Stimulated activated CD4-positive, alpha-beta T cell treated with anti-CD3 and anti-CD28 coated beads, Interleukin-4, amount 100 ng/mL, for 48 hours (primary cell): ENCODE measurements at places on chromosomes 4 and X.

- no peak for DNase-seq
Observed at GRCh38 chr4:115310641-115311040, 197.2 kb upstream of the NDST4 start.

DNA sequence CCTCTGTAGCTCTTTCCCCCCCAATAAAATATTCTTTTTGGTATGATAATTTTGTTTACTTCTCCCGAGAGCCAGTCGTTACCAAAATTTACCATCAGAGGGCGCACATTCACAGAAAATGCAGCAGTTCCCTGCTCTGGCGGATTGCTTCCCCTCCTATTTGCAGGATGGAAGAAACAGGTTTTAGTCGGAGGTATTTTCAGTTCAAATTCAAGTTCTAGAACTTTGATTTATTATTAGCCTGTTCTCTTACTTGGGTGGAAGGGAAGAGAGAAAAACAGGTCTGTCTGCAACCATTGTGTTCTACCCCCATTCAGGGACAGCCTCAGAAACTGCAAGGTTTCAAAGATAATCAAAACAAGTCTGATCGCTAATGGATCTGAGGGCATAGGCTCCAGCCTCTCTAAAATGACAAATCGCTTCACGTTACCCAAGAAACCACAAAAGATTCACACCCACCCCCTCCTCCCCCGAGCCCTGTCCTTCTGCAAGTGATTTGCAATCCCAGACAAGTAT, 263.8 kb upstream of the RPS6KA3 start:
- DNase-seq, result peak; percentile 33

- DNase-seq, result no peak
Observed at GRCh38 chrX:32524385-32524784, 687.0 kb downstream of the DMD start.

DNA sequence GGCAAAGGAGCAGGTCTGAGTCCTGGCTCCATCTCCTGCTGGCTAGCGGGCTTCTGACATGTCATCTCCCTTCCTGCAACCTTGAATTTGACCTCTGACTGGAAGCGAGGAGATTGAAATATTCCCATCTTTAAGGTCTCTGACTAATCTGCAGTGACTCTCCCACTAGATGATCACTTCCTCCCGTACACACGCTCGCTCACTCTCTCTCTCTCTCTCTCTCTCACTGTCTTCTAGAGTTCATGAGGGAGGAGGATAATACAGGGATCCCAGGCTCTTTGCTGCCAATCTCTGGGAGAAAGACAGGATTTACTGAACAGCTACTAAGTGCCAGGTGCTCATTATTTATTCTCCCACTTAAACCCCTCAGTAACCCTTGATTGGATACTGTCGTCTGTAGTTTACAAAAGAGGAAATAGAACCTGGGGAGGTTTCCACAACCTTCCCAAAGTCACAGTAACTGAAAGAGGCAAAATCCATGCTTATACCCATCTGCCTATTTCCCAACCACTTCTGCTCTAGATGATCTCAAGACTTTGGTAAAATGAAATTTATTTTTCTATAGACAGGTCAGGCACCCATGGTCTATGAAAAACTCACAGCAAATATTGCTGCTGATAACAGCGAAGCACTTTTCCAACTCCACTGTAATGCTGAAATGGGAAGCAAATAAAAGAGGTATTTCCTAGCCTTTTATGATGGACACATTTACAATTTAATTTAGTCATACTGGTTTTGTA, 193.5 kb upstream of the C1QTNF7 start:
- no peak for DNase-seq

GRCh38 chrX:125757794-125758564, 408.1 kb downstream of the DCAF12L2 start:
- no peak for DNase-seq

- no peak for DNase-seq
Observed at GRCh38 chrX:123085311-123085940, 98.7 kb upstream of the GRIA3 start.

DNA sequence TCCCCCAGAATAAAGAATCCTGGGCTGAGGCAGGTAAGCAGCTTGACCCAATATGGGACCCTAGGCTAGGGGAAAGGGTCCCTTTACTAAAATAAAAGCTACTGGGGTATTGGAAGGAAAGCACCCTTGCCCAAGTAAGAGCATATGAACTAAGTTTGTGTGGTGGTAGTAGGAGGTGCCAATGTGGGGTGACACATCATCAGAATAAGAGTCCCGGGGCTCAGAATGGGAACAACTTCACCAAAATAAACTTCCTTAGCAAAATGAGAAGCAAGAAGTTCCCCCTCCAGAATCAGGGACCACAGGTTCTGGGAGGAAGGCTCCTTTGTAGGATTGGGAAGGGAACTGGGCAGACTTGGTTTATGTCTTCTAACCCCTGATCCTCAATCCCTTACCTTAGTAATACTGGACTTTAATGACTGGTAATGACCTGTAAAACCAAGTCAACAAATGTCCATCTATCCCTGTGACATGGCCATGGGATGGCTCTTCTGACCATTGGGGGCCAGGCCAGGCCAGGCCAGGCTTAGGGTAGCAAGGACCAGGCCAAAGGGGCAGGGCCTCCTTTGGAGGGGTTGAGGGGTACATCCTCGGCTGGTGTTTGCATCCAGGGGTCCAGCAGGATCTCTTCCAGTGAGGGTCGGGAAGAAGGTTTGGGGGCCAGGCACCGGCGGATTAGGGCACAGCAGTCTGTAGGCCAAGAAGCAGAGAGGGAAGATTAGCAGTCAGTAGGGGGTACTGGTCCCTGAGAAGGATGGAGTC, 2.3 kb upstream of the SLC35A2 start:
- no peak for DNase-seq

DNA sequence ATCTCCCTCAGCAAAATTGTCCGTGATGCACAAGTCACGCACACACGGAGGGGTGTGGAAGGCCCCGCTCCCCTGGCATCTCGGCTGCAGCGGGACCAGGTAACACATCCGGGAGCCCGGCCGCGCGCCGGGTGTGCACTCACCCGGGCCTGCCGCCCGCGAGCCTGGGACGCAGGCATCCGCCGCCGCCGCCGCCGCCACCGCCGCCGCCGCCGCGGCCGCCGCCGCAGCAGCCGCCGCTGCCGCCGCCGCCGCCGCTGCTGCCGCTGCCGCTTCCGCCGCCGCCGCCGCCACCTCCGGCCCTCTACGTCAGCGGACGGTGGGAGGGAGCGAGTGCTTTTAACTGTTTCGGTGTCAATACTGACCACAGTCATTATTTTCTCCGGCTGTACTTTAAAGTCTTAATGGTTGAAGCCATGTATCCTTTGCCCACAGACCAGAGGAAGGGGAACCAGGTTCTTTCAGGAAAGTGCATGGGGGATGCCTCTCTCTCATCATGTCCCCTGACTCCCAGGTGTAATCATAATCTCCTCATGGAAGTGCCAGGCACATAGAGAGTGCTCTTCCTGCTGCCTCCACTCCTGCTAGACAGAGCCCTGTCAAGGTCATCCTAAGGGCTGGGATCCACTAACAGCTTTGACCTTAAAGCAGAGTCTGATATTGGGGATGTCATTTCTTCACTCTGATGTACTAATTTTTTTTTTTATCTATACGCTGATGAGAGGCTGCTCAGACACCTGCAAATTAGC, 38.0 kb downstream of the MAGEE2 start:
- DNase-seq, result peak; percentile 8

DNA sequence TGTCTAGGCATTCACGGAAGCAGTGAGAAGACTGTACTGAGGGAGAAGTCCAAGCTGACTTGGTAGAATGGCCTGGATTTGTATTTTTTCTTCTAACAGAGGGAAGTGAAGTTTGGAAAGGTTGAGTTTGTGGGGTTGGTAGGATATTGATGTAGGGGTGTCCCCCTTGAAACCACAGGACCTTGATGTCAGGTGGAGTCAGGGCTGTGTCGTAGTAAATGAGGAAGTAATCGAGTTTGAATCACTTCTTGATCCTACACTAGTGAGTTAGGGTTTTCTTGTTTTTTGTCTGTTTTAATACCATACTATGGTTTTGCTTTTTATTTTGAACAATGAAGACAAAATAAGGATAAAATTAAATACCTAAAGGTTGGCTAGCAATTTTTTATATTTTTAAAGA, 30.1 kb upstream of the ANAPC4 start:
- DNase-seq, result no peak

- no peak for DNase-seq
Observed at GRCh38 chrX:68304602-68305001, 128.7 kb downstream of the OPHN1 start.

DNA sequence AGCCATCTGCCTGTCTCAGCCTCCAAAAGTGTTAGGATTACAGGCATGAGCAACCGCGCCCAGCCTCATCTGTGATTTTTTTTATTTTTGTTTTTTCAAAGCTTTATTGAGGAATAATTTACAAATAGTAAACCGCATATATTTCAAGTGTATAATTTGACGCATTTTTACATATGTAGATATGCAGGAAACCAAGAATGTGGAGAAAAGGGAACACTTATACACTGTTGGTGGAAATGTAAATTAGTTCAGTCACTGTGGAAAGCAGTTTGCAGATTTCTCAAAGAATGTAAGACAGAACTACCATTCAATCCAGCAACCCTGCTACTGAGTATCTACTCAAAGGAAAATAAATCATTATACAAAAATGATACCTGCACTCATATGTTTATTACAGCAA, 85.9 kb downstream of the SLC16A2 start:
- no peak for DNase-seq

GRCh38 chrX:149021159-149021558, 483.9 kb downstream of the IDS start:
- DNase-seq, result no peak

- DNase-seq, result no peak
Observed at GRCh38 chr4:87270144-87270543, 49.7 kb upstream of the KLHL8 start.

DNA sequence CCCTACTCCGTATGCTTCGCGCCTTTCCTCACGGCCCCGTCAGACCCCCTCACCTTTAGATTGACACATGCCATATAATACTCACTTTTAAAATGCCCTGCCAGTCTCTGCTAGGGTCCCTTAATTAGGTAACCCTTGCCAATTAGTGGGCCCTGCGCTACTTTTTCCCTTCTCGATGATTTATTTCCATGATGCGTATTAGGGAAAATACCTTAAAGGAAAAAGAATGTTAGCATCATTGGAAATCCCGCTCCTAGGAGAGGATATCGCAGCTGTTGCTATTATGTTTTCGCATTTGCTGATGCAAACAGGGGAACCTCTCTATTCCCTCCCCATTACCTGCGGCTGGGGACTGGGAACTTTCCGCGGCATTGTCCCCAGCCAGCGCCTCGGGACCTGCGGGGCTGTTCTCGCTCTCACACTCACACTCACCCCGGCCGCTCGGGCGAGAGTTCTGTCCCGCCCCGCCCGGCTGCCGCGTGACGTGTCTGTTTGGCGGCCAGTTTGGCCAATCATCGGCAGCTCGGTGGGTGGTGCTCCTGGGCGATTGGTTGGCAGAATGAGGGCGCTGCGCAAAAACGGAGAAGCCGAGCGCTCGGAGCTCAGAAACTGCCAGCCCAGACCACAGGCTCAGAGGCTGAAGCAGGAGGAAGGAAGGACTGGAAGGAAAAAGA, at the start of gene PCDH10:
Gene PCDH10 (plus strand): TSS at position 605 of the 674 bp plus-strand sequence. CDS start 847 bp downstream, outside the sequence.
- DNase-seq, result peak; percentile 43

DNA sequence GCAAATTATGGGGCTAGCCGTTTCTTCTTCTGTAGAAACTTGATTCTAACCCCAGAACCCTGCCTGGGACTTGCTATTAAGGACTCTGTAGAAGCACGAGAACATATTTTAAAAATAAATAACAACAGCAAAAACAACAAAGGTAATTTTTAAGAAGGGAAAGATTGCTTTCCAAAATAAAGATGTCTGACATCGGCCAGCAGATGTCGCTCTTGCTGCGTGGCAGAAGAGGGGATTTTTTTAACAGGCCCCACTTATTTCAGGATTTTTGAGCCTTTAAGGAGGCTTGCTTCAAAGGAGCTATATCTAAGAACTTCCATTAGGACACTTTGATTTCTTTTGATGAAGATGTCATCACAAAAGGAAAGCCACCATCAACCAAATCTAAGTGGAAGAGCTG, 62.8 kb upstream of the EGFL6 start:
- peak; percentile 33 for DNase-seq

- DNase-seq, result no peak
Observed at GRCh38 chr4:56130606-56131155, 181.9 kb downstream of the CEP135 start.

- no peak for DNase-seq
Observed at GRCh38 chrX:40290517-40290916, 192.8 kb upstream of the BCOR start.

GRCh38 chr4:102007959-102008425, 217.5 kb downstream of the BANK1 start:
- no peak for DNase-seq

DNA sequence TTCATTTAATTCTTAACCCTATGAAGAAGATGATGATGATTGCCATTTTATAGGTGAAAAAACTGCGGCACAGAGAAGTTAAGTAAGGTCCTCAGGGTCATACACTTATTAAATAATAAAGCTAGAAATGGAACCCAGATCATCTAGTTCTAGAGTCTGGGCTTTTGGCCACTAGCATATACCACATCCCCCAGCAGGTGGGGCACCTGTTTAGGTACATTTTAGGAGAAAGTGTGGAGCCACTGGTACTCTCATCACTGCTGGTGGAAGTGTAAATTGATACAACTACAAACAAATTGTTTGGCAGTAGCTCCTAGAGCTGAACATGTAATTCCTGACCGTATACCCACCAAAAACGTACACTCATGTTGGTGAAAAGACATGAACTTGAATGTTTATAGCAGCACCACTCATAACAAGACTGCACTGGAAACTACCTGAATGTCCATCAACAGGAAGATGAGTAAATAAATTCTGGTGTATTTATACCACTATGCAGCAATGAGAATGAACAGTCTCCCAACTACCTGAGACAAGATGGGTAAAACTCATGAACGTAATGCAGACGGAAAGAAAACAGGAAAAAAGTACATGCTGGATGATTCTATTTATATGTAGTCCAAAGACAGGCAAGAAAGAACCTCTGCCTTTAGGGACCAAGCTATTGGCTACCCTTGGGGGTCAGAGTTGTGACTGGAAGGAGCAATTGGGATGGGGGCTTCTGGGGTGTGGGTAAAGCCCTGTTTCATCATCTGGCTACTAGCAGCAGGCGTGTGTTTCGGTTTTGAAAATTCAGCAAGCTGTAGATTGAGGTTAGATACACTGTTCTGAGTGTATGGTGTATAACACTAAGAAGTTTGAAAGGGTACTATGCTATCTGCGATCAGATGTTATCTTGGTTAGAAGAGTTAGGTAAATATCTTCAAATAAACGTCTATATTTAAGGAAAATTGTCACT, 72.3 kb upstream of the ADGRG2 start:
- DNase-seq, result no peak

DNA sequence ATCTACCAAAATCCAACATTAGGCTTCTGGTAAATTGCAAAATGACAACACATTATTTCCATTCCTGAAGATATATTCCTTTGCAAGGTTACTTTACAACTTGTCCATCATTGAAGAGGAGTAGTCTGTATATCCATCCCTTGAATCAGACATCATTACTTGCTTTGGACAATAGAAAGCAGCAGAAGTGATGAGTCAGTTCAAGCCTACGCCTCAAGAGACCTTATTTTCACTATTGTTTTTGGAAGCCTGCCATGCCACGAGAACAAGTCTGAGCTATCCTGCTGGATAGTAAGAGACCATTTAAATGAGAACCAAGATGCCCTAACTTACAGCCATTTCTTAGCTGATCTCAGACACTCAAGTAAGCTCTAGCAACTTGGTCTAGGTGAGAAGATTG, 246.0 kb upstream of the HHIP start:
- DNase-seq, result no peak
